ENCODE measurements at places on chromosomes 3 and 15.

- no peak for DNase-seq
Measured at GRCh38 chr3:172102123-172102882, 62.9 kb downstream of the FNDC3B start.

DNA sequence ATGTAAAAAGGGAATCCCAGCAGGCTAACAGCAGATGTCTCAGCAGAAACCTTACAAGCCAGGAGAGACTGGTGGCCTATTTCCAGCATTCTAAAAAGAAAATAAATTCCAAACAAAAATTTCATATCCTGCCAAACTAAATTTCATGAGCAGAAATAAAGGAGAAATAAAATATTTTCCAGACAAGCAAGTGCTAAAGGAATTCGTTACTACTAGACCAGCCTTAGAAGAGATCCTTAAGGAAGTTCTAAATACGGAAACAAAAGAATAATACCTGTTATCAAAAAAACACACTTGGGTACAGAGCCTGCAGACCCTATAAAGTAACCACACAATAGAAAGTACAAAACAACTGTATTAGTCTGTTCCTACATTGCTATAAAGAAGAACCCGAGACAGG is 41.4 kb downstream of the HDGFL3 start:
- no peak for DNase-seq

- peak; percentile 36 for DNase-seq
Measured at GRCh38 chr3:185825639-185826481, 1.0 kb upstream of the IGF2BP2 start.

- peak; percentile 3 for DNase-seq
Measured at GRCh38 chr3:42129014-42129953, 38.1 kb downstream of the TRAK1 start.

DNA sequence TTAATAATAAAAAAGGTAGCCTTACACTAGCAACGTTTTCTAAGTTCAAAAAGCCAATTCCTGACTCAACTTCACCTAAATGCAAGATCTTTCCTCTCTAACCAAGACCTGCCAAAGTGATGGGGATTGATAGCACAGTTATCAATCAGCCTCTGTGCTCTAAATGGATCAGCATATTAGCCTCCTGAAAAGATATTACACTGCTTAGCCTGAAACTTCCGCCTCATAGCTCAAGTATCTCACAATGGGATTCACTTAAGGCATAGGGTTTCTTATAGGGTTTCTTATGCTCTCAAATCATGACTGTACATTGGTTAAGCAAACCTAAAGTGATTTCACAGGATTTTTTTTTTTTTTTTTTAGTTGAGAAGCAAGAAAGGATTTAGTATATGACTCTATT is 436 bp upstream of the SLC9A9 start:
- no peak for DNase-seq

DNA sequence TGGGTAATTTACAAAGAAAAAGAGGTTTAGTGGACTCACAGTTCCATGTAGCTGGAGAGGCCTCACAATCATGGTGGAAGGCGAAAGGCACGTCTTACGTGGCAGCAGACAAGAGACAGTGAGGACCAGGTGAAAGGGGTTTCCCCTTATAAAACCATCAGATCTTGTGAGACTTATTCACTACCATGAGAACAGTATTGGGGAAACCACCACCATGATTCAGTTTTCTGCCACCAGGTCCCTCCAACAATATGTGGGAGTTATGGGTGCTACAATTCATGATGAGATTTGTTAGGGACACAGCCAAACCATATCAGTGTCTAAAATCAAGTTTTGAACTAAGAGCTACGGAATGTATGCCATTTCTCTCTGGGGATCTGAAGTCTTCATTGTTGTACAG is 354.8 kb upstream of the C2CD4B start:
- no peak for DNase-seq

GRCh38 chr3:159378396-159379194 is 576.7 kb downstream of the MFSD1 start:
- DNase-seq: peak; percentile 69

DNA sequence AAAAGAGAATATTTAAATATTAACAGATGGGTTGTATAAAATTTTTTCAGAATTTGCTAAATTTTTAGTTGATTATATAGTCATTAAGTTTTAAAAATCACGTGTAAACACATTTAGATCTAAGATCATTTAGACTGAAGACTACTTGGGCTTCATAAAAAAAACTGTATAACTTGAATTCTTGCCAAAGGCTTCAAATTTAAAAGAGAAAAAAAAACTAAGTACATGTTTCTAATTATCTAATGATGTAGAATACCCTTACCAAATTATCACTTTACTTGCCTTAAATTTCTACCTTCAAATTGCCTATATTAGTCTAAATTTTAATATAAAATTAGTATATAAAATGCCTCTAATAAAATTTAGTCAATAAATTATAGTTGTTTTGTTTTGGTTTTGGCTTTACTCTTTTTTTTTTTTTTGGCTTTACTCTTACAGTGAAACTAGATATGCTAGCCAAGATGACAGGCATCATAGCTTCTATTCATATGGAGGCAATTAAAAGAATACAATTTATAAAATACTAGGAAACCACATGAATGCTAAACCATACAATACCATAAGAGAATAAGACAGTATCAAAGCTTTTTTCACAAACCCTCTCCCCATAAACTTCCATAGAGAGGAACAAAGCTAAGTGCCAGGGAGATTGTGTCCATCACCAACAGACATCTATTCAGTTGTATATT is 183.1 kb upstream of the KCNMB2 start:
- DNase-seq: no peak

- no peak for DNase-seq
Measured at GRCh38 chr3:44893097-44893496, 18.7 kb downstream of the TGM4 start.

DNA sequence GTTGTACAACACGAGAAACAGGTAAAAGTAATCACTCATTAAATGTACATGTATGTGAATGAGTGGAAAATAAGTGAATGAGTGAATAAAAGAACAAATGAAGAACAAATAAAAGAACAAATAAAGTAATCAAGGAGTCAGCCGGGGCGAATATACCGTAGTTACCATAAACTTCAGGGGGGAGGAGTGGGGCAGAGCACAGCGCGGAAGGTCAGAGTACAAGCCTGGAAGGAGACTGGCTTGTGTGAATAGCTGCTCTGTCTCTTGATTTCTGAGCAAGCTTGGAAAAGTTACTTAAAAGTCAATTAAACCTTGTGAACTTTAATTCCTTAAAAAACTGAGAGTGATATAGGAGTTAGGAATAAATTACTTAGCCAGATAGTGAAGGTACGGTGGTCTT is 466.5 kb upstream of the CNTN4 start:
- no peak for DNase-seq

GRCh38 chr3:178205740-178206139 is 330.5 kb upstream of the KCNMB2 start:
- no peak for DNase-seq

GRCh38 chr15:42073418-42073817 is 20.9 kb downstream of the PLA2G4D start:
- DNase-seq: no peak

DNA sequence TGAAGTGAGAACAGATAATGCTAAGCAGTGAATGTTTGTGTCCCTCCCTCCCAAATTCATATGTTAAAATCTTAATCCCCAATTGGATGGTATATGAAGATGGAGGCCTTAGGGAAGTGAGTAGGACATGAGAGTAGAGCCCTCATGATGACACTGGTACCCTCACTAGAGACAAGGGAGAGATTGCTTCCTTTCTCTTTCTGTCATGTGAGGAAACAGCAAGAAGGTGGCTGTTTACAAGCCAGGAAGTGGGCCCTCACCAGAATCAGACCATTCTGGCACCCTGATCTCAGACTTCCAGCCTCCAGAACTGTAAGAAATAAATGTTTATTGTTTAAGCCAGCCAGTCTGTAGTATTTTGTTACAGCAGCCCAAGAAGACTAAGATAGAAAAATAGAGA is 209.5 kb downstream of the SATB1 start:
- DNase-seq: no peak

GRCh38 chr3:43766672-43767465 is 76.1 kb downstream of the ABHD5 start:
- no peak for DNase-seq

DNA sequence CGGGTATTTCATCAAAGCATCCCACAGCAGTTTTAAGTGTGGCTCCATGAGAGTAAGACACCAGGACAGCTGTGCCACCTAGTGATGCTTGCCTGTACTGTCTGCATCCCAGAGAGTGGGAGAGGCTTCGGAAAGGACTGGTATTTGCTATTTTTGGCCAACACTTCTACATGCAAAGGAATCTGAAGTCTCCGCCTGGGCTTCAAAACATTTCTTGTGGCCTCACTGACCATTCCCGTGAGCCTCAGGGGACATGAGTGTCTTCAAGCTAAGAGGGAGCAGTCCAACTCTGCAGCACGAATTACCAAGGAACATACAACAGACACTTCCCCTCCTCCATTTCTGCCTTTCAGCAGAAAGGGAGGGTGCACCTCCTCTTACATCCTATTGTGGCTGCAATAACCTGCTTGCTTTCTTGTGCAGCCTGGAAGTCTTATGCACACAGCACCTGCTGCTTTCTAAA is 177.5 kb downstream of the RORA start:
- peak; percentile 34 for DNase-seq

GRCh38 chr15:37877851-37878741 is 56.3 kb upstream of the TMCO5A start:
- peak; percentile 33 for DNase-seq

DNA sequence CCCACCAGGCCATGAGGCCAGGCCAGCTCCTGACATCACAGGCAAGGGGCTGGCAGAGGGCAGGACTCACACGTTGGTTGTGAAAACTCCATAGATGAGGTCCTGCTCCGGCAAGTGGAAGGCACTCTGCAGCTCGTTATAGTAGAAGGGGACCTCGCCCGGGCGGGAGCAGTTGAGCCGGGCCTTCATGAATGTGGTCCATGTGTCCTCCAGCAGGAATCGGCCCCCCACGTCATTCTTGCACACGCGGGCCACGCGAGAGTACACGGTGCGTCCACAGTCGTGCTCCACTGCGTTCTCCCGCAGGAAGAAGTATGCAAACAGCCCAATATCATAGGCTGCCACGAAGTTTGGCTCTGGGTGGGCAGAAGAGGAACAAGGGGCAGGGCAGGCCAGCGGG is 101.2 kb downstream of the SEMA5B start:
- no peak for DNase-seq

- DNase-seq: no peak
Measured at GRCh38 chr15:86917361-86917671, 837.6 kb downstream of the AGBL1 start.

- DNase-seq: no peak
Measured at GRCh38 chr3:143307613-143308183, 188.1 kb downstream of the CHST2 start.

- no peak for DNase-seq
Measured at GRCh38 chr3:14725013-14725412, 50.1 kb downstream of the C3orf20 start.

GRCh38 chr3:27681249-27681748 is 40.8 kb downstream of the EOMES start:
- DNase-seq: peak; percentile 28

- no peak for DNase-seq
Measured at GRCh38 chr3:120062474-120062873, 31.8 kb downstream of the GSK3B start.

DNA sequence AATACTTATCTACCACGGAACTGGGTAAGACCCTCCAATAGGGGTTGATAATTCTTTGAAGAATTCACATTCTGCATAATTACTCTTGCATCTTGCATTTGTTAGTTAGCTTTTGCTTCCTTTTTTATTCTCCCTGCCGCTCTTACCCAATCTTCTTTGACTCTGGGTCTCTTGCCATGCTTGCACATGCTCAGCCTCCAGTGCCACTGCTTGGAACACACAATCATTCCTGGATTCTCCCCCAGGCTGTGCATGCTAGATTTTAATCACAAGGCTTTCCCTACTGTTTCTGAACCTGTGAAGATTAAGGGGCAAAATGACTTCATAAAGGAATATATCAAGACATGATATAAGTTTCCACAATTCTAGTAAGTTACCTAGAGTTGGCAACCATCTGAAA is 133.1 kb downstream of the IL1RAP start:
- DNase-seq: no peak

DNA sequence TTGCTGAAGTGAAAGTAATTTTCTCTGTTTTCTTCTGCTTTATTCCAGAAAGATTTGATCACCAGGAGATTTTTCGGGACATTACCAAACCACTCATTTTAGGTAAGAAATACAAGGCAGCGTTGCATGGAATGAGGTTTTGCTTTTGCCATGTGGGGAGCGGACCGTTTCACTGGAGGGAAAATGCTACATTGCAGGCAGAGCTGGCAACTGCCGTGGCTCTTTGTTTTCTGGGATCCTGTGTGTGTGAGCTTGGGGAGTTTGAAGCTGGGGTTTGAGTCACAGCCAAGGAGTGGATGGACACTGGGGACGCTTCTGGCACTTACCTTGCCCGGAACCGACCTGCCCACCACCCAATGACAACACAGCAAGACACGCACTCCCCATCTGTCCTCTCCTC is 109.9 kb downstream of the APBA2 start:
- DNase-seq: no peak

DNA sequence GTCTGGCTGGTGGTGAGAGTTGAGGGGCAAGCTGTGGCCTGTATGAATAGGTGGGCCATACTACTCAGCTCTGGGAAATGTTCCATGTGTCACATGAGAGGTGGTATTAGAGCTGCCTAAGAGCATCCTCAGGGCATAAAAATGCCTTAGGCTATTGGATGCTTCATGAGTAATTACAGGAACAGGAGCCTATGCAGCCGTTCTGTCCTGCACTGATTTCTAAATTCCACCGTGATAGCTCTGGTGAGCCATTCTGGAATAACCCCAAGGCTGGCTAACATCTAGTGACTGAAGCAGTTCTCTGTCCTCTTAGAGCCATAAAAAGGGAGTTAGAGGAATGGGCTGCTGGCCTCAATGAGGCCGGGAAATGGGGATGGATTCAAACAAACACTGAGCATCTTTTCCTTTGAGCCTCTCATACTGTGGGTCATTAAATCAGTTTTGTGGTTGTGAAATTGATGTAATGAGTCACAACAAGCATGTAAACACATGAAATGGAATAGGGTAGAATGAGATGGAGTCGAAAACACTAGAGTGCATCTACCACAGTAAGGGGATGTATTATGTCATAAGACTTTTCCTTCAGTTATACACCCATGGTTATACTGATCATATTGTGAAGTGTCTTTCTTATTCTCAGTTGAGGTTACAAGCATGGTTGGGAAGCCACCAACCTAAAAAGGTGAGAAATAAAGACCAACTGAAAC is 41.0 kb downstream of the DGKG start:
- DNase-seq: no peak
